ENCODE measurements at places on chromosomes 11 and 22.

DNA sequence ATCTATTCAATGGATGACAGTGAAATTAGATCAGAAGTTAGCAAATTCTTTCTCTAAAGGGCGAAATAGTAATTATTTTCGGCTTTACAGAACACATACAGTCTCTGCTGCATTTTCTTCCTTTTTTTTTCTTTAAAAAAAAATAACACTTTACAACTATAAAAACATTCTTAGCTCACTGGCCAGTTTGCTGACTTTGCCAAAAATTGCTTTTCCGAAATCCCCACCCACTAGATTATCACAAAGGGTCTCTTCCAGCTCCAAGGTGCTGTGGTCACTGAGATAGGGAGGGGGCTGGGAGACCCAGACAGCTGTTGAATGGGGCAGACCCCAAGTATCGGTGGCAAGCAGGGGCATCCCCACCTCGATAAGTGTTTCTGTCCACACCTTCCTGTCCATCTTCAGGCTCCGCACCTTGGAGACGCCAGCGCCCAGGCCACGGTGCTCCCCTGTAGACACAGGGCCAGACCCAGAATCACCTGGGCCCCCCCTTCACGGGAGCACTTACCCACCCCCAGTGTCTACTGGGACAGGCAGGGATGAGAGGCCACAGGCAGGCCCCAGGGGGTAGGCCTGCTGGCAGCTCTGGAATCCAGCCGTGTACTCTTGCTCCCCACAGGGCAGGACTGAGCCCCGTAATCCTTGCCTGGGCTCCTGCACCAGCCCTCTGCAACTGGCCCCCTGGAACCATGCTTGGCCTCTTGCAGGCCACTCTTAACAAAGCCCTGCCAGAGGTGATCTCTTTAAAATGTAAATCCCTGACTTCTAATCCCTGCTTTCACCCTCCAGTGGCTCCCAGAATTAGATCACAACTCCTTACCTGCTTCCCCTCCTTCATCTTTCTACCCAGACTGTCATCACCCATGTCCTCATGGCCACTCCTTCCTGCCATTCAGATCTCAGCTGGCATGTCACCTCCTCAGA, 31.5 kb upstream of the PDE2A start:
- no peak overlapping the region for H3K4me3 ChIP-seq
- H3K4me1 ChIP-seq, result no peaks in the 10 kb centered on the region
- H3K36me3 ChIP-seq, result peaks cover 94% of the 10 kb centered on the region
- no peaks in the 10 kb centered on the region for H3K27me3 ChIP-seq

GRCh38 chr11:125235071-125235471, 70.5 kb downstream of the PKNOX2 start:
- H3K4me3 ChIP-seq, result no peak overlapping the region
- no peak overlapping the region for H3K27ac ChIP-seq
- no peak for DNase-seq
- H3K27me3 ChIP-seq, result peaks cover 15% of the 10 kb centered on the region
- H3K36me3 ChIP-seq, result no peaks in the 10 kb centered on the region
- no peaks in the 10 kb centered on the region for H3K4me1 ChIP-seq

GRCh38 chr11:18927550-18928322, 11.5 kb downstream of the MRGPRX1 start:
- no peaks in the 10 kb centered on the region for H3K36me3 ChIP-seq
- H3K4me1 ChIP-seq, result no peaks in the 10 kb centered on the region
- no peaks in the 10 kb centered on the region for H3K27me3 ChIP-seq
- no peak overlapping the region for H3K4me3 ChIP-seq
- no peak overlapping the region for H3K27ac ChIP-seq
- no peak for DNase-seq

GRCh38 chr11:48006301-48006992, 26.1 kb downstream of the PTPRJ start:
- H3K4me3 ChIP-seq, result no peak overlapping the region
- no peaks in the 10 kb centered on the region for H3K27me3 ChIP-seq
- H3K27ac ChIP-seq, result no peak overlapping the region
- DNase-seq, result peak; percentile 44
- no peaks in the 10 kb centered on the region for H3K36me3 ChIP-seq

GRCh38 chr11:100467821-100468508, 219.1 kb upstream of the ARHGAP42 start:
- no peaks in the 10 kb centered on the region for H3K27me3 ChIP-seq
- no peak overlapping the region for H3K4me3 ChIP-seq
- no peaks in the 10 kb centered on the region for H3K36me3 ChIP-seq
- H3K4me1 ChIP-seq, result no peaks in the 10 kb centered on the region
- no peak overlapping the region for H3K27ac ChIP-seq

DNA sequence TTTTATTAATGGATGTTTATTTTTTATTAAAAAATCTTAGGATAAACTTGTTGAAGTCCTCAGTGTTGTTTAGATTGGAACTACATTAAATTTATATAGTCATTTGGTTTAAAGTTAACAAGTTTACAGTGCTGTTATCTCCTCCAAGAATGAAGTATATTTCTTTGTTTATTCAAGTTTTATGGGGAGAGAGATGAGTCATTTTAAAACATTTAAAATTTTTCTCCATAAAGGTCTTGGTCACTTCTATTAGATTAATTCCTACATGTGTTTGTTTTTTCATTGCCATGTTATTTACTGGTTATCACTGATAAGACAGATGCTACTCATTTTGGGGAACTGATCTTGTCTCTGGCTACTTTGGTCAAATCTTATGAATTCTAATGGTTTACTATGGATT, 429.6 kb downstream of the METTL15 start:
- no peak for DNase-seq
- H3K36me3 ChIP-seq, result no peaks in the 10 kb centered on the region
- H3K4me1 ChIP-seq, result no peaks in the 10 kb centered on the region
- no peaks in the 10 kb centered on the region for H3K27me3 ChIP-seq

DNA sequence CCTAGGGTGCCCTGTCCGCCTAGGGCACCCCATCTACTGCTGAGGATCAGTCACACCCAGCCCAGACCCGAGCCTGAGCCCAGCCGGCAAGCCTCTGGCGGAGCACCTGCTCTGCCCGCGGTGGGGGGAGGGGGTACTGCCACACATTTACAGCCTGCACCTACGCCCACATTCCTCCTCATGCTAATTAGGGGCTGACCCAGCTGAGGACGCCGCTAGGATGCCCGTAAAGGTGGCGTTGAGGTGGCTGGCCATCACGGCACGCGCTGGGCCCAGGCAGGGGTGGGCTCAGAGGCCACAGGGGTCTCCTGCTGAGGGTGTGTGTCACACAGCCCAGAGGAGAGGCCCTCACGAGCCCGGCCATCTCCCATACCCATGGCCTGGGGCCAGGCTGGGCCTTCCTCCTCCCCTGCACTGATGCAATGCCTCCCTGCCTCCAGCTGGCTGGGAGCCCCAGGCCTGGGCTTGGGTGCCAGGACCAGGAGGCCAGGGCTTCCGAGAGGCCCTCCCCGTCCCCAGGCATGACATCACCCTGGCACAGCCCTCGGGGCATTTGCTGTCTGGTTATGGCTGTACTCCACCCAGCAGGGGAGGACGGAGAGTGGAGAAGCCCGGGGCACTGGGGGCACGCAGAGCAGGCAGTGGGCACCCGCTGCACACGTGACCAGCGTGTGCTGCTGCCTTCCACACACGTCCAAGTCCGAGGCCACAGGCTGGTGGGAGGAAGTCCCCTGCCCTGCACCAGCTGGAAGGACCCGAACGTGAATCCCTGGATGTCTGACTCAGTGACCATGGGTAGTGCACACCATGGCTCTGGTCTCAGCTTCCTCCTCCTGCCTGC, 12.7 kb downstream of the DUSP8 start:
- H3K4me3 ChIP-seq, result no peak overlapping the region
- no peaks in the 10 kb centered on the region for H3K36me3 ChIP-seq
- no peaks in the 10 kb centered on the region for H3K4me1 ChIP-seq
- peaks cover 81% of the 10 kb centered on the region for H3K27me3 ChIP-seq
- H3K27ac ChIP-seq, result no peak overlapping the region

GRCh38 chr11:127385071-127385470, 384.5 kb upstream of the KIRREL3 start:
- no peak for DNase-seq
- H3K27ac ChIP-seq, result no peak overlapping the region
- H3K36me3 ChIP-seq, result no peaks in the 10 kb centered on the region
- H3K4me1 ChIP-seq, result no peaks in the 10 kb centered on the region
- no peak overlapping the region for H3K4me3 ChIP-seq

- DNase-seq, result no peak
- no peaks in the 10 kb centered on the region for H3K27me3 ChIP-seq
- H3K27ac ChIP-seq, result no peak overlapping the region
- H3K36me3 ChIP-seq, result peaks cover 10% of the 10 kb centered on the region
- no peaks in the 10 kb centered on the region for H3K4me1 ChIP-seq
Measured at GRCh38 chr22:49642331-49642730, 185.3 kb downstream of the BRD1 start.

DNA sequence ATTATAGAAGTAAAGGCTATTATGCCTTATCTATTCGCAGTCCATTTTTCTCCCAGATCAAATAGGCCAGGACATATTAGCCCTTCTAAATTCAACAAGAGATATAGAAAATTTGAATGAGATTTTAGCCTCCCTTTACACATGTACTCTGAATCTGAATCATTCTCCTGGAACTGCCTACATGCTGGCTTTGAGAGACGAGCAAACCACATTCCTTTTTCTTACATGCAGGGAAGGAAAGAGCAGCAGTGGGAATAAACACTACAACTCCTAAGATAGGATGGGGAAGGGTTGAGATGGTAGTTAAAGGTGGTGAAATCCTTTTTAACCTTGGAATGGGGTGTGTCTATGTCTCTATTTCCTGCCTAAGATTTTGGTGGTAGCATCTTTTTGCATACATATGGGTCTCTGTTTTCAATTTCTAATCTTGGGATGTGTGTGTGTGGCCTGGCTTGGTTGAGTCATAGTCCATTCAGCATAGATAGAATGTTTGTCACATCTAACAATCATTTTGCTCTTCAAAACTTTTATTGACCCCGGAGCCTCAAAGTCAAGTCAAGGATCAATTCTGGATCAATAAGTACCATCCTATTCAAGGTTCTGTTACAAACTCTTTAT, 11.1 kb upstream of the OOSP2 start:
- no peak overlapping the region for H3K4me3 ChIP-seq
- no peak overlapping the region for H3K27ac ChIP-seq
- no peaks in the 10 kb centered on the region for H3K36me3 ChIP-seq
- DNase-seq, result no peak
- H3K4me1 ChIP-seq, result no peaks in the 10 kb centered on the region

DNA sequence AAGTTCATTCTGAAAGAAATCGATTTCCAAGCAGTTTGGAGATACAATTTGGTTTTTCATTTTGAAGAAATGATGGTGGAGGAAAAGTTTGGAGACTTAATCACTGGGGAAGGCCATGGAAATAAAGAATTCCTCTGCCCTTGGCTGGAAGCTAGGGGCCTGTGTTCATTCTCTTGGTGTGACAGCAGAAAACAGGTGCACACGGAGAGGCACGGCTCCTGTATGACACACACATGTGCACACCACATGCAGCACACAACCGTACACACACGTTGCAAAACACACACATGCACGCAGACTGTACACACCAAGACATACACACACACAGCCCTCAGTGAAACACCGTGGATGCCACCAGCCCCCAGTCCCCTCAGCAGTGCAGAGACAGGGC, 64.2 kb downstream of the CYTH4 start:
- no peaks in the 10 kb centered on the region for H3K27me3 ChIP-seq
- H3K36me3 ChIP-seq, result no peaks in the 10 kb centered on the region
- DNase-seq, result no peak
- peaks cover 3% of the 10 kb centered on the region for H3K4me1 ChIP-seq
- H3K27ac ChIP-seq, result no peak overlapping the region

DNA sequence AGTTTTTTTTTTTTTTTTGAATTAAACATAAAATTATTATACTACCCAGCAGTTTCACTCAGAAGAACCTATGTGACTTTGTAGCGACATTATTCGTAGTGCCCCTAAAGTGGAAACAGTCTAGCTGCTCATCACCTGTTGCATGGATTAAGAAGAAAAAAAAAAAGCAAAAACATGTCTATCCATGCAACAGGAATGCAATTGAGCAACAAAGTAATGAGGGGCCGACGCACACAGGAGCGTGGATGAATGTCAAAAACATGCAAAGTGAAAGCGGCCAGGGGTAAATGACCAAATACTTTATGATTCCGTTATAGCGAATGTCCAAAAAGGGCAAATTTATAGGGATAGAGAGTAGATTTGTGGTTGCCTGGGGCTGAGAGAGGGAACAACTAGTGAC, 16.3 kb downstream of the MYO18B start:
- no peaks in the 10 kb centered on the region for H3K27me3 ChIP-seq

DNA sequence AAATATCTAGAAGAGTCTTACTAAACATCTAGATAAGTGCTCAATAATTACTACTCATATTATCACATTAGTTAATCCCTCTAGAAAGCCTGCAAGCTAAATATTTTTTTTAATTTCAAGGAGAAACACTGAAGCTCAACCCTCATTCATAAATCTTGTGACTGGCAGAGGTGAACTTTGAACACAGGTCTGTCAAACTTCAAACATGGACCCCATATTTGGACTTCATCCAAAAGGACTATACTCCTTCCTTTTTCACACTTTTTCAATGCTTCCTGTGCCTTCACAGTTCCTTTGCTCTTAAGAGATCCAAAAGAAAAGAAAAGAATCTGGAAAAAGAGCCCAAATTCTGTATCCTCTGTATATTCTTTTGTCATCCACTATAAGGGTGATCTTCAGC, 28.3 kb upstream of the OR9G4 start:
- H3K27ac ChIP-seq, result no peak overlapping the region
- H3K4me1 ChIP-seq, result no peaks in the 10 kb centered on the region
- H3K27me3 ChIP-seq, result no peaks in the 10 kb centered on the region
- no peak overlapping the region for H3K4me3 ChIP-seq

GRCh38 chr22:46522797-46523196, 14.6 kb downstream of the CELSR1 start:
- no peak overlapping the region for H3K27ac ChIP-seq
- no peaks in the 10 kb centered on the region for H3K36me3 ChIP-seq
- H3K4me3 ChIP-seq, result no peak overlapping the region
- no peak for DNase-seq

DNA sequence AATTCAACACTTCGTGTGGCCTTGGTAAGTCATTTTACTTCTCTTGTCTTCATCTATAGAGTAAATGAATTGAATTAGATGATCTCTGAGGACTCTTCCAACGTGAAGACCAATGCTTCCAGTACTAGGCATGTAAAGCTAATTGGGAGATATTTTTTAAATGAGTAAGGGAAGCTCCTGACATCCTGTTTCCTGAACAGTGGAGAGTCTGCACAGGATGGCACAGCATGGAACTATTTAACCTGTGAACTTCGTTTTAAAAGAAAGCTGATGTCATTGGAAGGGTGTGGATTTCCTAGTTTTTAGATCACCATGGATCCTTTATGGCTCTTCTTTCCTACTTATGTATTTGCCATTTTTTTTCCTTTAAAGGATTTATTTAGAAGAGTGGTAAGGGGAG, 48.4 kb upstream of the HSD17B12 start:
- H3K36me3 ChIP-seq, result no peaks in the 10 kb centered on the region
- H3K27ac ChIP-seq, result no peak overlapping the region
- DNase-seq, result no peak
- no peaks in the 10 kb centered on the region for H3K4me1 ChIP-seq
- peaks cover 57% of the 10 kb centered on the region for H3K27me3 ChIP-seq
- no peak overlapping the region for H3K4me3 ChIP-seq

DNA sequence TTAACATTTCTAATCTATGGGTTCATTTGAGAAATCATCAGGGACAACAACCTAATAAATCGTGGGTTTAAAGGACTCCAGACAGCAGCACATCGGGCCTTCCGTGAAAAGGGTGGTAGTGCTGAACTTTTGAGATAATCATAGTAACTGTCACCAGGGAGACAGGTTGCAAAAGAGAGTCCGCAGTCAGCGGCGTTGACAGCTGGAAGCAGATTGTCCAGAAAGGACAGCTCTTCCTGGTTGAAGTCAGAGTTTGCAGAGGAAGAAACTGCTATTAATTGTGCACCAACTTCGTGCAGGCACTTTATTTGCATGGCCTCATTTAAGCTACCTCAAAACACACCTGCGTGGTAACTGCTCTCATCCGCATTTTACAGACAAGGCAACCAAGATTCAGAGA, 20.5 kb upstream of the ISX start:
- H3K27me3 ChIP-seq, result no peaks in the 10 kb centered on the region
- no peak overlapping the region for H3K27ac ChIP-seq
- H3K4me3 ChIP-seq, result no peak overlapping the region
- H3K36me3 ChIP-seq, result no peaks in the 10 kb centered on the region

Measured in common myeloid progenitor, CD34-positive (primary cell).